Memory B cell (primary cell): ENCODE measurements at places on chromosomes 11 and 22.

GRCh38 chr11:3736816-3737215 lies 60.5 kb downstream of the NUP98 start:
- DNase-seq = no peak

DNA sequence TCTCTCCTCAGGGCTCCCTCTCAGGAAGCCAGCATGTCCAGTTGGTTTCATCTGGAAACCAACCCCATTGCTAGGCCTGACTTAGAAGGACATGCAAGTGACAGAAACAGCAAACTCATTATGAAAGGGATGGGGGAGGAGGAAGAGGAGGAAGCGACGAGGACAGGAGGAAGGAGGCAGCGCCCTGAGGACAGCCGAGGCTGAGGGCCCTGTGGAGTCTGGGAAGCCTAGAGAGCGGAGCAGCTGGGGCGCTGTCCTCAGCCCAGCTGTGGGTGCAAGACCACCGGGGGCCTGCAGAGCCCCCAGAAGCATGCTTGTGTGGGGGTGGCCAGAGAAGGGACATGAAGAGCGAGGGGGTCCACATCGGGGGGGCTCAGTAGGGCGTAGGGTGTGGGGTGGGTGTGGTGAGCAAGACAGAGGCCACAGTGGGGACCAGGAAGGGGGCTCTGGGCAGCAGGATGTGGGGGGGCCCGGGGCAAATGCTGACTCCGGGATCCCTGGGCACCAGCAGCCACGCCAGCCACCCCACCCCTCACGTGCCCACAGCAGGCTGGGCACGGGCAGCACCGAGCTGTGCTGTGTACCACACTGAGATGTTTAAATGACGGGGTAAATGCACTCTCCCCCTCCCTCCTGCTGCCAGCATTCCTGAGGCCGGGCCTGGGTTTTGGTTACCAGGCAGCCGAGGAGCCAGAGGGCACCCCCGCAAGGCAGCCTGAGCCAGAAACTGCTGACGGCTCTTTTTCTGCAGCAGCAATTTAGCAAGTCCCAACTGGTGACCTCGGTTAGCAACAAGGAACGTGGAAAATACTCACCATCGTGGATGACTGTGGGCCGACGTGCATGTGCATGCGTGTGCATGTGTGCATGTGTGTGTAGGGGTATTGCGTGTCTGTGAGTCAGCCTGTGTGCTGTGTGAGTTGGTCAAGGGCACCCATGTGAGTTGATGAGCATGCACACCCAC lies 82.7 kb upstream of the LINC01488 start:
- DNase-seq = no peak

- DNase-seq = peak; percentile 55
Measured at GRCh38 chr11:64060861-64061444, 25.2 kb downstream of the FLRT1 start.

DNA sequence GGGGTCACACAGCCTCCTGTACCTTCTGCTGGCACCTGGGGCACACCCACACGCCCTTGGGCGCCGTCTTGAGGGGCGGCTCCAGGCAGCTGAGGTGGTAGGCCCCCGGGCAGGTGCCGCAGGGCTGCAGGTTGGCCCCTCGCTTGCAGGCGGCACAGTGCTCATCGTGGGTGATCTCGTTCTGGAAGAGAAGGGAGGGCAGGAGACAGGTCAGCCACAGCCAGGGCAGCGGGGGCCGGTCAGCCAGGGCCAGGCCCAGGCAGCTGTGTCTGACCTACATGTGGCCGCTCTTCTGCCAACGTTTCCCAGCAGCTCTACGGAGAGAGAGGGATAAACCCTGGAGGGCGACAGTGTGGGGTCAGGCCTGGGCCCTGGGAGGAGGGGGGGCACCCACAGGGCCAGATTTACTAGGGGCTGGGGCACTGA lies 121.9 kb downstream of the PHF21B start:
- DNase-seq = no peak

DNA sequence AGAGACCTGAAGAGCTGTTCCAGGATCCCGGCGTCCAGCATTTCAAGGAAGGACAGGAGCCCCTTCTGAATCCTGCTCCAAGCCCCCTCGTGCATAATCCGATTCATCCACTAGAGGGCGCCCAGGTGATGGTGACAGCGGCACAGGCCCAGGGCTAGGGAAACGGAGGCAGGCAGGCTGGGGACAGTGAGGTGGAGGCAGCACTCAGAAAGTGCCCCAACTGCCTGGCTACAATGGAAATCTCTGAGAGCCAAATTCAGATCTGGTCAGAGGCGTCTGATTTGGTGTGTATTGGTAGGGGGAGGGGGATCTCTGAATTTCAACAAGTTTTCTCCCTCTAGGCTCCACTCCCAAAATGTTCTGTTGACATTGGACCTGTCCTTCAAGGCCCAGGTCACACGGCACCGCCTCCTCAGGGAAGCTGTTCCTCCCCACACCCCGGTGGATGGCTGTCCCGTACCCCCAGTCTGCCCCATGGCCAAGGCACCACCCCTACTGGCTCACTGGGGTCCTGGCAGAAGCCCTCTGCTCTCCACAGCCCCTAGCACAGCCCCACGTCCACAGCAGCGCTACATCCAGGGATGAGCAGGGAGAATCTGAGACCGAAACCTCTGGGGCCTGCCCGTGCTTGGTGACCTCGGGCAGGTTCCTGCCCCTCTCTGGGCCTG lies 142.9 kb downstream of the CRYBB2 start:
- peak; percentile 65 for DNase-seq

- DNase-seq = no peak
Measured at GRCh38 chr11:57942808-57943207, 80.9 kb upstream of the OR9Q1 start.
